Gastroesophageal sphincter (tissue), 4 donors: ENCODE measurements at places on chromosomes 7 and 10.

GRCh38 chr10:126924915-126925300 lies 19.7 kb downstream of the DOCK1 start:
- ATAC-seq = no peak

DNA sequence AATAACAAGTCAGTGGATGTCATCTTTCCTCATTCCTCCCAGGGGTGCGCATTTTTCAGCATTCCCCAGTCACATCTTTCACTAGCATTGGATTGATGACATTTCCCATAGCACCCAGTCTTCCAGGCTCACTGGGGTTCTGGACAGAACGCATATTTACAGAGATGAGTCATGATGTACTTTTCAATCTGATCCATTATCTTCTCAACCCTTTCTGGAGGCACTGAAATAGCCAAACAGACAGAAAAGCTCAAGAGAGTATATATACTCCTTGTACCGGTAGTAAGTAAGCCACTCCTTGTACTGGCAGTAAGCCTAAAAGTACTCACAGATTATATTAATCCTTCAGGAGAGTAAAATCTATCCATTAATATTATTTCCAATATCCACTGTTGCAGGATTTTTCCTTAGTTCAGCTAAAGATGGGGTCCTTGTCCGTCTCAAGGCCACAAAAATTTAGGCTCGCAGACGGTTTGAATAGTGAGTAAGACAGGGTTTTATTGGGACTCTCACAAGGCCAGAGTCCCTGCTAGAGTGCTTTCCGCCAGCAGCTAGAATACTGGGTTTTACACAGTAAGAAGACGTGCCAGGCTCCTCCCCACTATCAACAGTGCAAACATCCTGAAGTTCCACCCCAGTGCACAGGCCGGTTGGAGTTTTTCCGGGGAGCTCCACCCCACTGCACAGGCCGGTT lies 60.8 kb downstream of the MDH2 start:
- no peak for ATAC-seq

DNA sequence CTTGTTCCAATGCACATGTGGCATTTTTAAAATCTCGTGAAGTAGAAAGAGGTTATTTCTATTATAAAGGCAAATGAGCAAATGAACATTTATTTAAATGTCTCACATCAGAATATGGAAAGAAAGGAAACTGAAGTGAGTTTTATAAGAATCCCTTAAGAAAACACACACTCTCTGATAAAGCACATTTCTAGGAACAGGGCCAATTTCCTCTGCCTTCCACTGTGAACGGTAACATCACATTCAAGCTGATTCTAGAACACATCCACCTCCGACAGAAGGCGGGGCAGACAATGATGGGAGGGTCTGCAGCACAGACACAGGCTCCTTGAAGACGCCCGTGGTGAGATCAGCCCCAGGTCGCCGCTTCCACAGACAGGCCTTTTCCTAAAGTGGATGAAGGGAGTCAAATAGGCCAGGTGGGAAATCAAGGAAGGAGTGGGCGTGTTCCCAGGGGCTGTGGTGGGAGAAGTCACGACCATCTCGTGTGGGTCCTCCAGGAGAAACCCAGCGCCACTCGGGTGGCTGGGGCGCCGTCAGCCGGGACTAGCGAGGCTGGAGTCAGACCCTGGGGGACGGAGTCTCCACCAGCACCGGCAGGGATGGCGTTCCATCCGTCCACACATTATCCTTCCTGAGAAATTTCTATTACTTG lies 31.1 kb downstream of the PITRM1 start:
- ATAC-seq = no peak

- no peak for ATAC-seq
These were observed 37.3 kb upstream of the HABP2 start for GRCh38 chr10:113515601-113516000.

GRCh38 chr7:139749545-139749944 lies 28.3 kb downstream of the HIPK2 start:
- ATAC-seq = no peak

DNA sequence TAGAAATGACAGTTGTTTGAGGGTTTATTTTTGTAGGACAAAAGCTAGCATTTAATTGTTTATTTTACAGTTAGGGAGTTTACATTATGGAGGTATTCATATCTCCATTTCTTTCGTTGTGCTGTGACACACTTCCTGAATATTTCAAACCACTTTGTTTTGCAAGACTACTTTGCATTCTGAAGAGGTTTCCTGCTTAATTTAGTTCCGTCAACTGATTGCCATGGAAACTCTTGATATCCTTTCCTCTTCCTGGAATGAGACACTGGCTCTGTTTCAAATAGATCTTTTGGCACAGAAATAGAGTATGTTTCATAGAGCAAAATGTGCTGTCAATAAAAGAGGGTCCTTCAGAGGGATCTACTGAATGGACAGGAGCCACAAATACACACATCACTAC lies 159.5 kb upstream of the AGR3 start:
- peak; percentile 31 for ATAC-seq

- no peak for ATAC-seq
These were observed 175.9 kb downstream of the ANKRD30A start for GRCh38 chr10:37301271-37301670.

GRCh38 chr10:79320820-79321493 lies 26.3 kb upstream of the PPIF start:
- no peak for ATAC-seq

DNA sequence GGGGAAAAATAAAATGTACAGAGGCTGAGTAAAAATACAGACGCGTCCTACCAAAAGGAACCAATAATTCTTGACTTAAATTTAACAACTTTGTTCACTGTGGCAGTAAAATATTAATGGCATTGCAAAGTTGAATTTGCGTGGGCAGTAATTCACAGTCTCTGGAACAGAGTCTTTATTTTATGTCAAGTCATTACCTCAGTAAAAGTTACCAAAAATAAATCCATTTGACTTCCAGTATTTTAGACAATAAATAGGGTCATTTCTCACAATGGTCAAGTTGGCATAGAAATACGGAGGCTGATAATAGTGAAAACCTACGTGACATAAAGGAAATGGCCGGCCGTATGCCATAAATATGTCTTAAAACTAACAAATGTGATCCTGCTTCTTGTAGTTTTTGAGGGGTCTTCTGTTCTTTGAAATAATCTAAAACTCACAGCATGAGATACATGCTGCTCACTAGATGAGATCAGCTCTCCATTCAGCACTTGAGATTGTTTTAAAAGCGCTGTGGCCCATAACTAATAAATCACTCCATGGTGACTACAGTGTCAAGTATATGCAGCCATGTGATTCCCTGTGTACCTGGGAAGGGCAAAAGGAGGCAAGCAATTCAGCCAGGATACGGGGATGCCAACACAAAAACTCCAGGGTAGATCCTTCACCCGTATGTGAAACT lies 75.3 kb downstream of the DOCK4 start:
- no peak for ATAC-seq

GRCh38 chr7:84900215-84900614 lies 286.6 kb downstream of the SEMA3D start:
- no peak for ATAC-seq

- ATAC-seq = no peak
These were observed 127.7 kb downstream of the JAZF1 start for GRCh38 chr7:28052933-28053332.

- no peak for ATAC-seq
These were observed 129.3 kb upstream of the PRR15 start for GRCh38 chr7:29434380-29434768.

GRCh38 chr7:18890885-18891621 lies 226.4 kb downstream of the TWIST1 start:
- ATAC-seq = no peak

- no peak for ATAC-seq
These were observed 87.5 kb upstream of the ANLN start for GRCh38 chr7:36301914-36302771.

- no peak for ATAC-seq
These were observed 19.3 kb upstream of the PRKAR1B start for GRCh38 chr7:746155-747061.

DNA sequence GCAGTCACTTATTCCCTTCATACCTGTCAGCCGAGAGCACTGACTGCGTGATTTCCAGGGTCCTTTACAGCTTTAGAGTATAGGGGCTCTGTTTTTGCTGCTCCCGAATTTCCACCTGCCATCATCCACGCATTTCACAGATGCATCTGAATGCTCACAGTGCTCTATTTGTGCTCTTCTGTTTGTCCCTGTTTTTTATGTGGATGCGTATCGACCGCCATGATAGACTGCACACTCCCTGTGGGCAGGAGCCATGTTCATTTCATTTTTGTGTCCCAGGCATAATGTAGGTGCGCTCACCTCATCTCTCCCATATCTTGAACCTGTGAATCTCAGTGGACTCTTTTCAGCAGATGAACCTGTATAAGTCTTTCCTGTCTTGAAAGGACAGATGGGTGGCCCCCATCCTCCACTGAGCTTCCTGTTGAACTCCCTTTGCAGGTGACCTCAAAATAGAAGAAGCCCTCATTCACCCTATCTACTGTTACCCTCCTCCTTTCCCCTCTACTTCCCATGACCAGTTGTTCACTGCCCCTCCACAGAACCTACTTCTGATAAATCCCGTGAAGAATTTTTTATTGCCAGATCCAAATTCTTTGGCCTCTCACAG lies 228.4 kb downstream of the CELF2 start:
- ATAC-seq = no peak

GRCh38 chr7:55381696-55382095 lies 16.6 kb downstream of the LANCL2 start:
- ATAC-seq = no peak
